OCI-LY7 (cell line): ENCODE measurements at places on chromosomes 4 and X. TPM values are rescaled to one million over a fixed set of nuclear protein-coding genes. Genes with fewer than 3 reads are reported as not detected.

DNA sequence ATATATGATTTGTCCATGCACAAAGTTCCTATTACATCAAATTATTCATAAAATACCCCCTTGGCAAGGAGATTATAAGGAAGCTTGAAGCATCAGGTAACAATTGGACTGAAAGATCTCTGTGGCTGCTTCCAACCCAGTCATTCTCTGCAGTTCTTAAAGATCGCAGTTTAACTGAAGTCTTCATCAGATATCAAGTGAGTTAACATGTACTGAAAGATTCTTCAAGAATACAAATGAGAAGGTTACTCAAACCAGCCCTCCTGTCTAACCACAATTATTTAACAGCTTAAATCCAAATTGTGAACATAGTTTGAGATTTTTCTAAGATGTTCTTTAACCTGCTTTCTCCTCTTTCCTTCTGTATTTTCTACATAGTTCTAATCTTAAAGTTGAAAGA, 56.1 kb downstream of the SLC10A7 start:
- no peak for DNase-seq

GRCh38 chr4:73698217-73698616, 42.2 kb upstream of the CXCL8 start:
- no peak for DNase-seq

- DNase-seq: no peak
Measured at GRCh38 chrX:17710871-17711301, 26.4 kb upstream of the SCML1 start.

DNA sequence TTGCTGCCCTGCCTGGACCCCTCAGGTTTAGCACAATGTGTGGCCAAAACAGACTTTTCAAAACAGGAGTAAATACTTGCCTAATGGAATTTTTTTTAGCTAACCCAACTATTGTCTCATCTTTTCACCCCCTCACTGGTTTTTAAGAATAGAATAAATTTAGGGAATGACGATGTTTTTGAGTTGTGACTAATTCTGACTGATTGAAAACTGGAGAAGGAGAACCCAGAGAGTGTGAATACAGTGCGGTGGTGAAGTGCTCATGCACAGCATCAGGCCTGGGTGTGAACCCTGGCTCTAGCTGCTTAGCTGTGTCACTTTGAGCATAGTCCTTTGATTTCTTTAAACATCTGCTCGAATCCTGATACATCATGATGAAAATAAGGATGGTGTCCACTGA, 10.5 kb downstream of the ANTXR2 start:
- DNase-seq: no peak

DNA sequence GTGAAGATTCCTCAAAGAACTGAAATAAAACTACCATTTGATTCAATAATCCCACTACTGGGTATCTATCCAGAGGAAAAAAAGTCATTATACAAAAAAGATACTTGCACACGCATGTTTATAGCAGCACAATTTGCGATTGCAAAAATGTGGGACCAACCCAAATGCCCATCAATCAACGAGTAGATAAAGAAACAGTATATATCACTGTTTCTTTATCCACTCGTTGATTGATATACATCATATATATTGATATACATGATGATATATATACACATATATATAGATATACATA, 13.6 kb upstream of the AFP start:
- no peak for DNase-seq

- no peak for DNase-seq
Measured at GRCh38 chr4:10118048-10119004, 1.7 kb upstream of the WDR1 start.

- no peak for DNase-seq
Measured at GRCh38 chr4:112916868-112917267, 132.6 kb upstream of the ANK2 start.

The WAS gene
- 87.0 and 89.7 TPM in 2 replicates for total RNA-seq

DNA sequence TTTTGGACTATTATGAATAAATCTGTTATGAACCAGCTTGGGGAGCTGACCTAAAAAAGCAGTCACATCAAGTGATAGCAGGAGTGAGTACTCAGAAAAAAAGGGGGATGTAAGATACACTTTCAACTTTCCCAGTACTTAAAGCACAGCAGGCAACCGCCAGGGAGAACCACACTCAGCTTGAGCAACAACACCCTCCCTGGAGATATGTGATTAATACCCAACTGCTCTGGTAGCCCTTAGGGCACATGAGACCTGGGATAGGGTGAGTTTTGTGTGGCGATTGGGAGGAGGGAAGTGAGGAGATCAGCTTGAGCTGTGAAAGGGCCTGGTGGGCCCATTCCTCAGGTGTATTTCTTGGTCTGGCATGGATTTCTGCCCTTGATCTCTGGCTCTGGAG, 220.3 kb upstream of the SFRP2 start:
- no peak for DNase-seq

The ADGRG2 gene
- total RNA-seq: not detected in 2 replicates

GRCh38 chrX:38970074-38970473, 168.8 kb downstream of the MID1IP1 start:
- no peak for DNase-seq

GRCh38 chrX:118666521-118666920, 60.9 kb upstream of the IL13RA1 start:
- no peak for DNase-seq
